ENCODE measurements at places on chromosomes 5 and 9.

DNA sequence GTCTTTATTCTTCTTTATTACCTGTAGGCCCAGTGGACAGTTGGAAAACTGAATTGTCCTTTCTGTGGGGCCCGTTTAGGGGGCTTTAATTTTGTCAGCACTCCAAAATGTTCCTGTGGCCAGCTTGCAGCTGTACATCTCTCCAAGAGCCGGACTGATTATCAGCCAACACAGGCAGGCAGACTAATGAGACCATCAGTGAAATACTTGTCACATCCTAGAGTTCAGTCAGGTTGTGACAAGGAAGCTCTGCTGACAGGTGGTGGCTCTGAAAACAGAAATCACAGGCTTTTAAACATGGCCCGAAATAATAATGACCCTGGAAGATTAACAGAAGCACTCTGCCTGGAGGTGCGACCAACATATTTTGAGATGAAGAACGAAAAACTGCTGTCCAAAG is 47.9 kb downstream of the RNF180 start:
- DNase-seq = no peak

- no peak for DNase-seq
These were observed 130.2 kb downstream of the TLE1 start for GRCh38 chr9:81559197-81559596.

GRCh38 chr5:109907189-109907588 is 217.5 kb downstream of the MAN2A1 start:
- DNase-seq = no peak

DNA sequence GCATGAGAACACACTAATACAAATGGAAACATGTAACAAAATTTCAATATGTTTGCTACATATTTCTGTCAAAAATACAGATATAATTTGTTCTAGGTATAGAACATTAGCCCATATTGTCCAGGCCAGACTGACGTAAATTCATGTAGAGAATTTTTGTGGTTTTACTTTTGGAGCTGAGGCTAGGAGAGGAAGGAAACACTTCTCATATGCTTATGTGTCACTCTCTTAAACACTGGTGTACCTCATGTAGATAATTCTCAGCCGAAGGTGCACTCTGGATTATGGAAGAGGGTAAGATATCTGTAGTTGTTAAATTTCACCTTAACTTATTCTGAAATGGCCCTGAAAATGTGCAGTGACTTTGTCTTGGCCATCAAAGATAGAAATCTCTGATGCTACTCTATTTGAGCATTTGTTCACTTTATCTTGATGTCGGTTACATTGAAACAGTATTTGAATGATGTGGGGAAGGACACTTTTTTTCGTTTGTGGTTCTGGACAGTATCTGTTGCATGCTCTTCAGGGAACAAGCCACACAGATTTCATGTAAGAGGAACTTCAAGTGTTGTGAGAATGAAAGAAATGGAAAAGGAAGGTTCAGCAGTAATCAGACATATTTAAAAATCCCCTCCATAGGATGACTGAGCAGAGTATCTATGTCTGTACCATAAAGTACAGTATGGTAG is 202.7 kb downstream of the SPATA31D1 start:
- DNase-seq = no peak

GRCh38 chr5:96058084-96058483 is 96.4 kb upstream of the ELL2 start:
- no peak for DNase-seq

DNA sequence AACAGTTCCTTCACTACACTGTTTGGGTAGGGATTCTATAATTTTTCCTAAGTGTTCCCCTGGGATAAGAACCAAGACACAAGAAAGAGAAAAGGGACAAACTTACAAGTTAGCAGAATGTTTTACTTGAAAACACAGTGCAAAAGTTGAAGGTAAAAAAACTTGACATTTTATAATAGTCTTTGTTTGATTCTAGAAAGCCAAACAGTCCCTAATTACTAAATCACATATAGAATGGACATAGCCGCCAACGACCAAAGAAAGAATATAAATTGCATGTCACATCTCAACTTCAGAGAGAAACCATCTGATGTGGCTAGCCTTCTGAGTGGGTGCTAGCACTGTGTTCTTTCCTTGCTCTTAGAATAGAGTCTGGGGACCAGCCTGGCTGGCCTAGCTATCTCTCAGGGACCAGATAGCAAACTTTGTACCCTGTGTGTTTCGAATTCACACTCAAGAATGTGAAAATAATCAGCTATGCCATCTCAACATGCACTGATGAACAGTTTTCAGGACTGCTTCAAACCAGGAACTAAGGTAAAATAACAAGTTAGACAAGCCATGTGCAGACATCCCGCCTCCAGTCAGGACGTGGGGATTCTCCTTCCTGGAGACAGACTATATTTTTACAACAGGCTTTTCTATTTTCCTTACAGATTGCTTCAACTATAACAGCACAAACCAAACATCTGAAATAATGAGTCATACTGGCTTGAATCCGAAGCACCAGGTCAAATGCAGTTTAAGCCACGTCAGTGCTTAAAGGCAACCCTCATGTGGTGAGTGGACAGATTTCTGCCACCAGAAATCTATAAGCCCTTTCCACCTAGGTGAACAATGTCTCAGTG is 53.7 kb downstream of the LHFPL2 start:
- DNase-seq = no peak

GRCh38 chr5:24642022-24642421 is 2.8 kb downstream of the CDH10 start:
- no peak for DNase-seq

GRCh38 chr5:45411971-45412612 is 284.1 kb downstream of the HCN1 start:
- DNase-seq = no peak

DNA sequence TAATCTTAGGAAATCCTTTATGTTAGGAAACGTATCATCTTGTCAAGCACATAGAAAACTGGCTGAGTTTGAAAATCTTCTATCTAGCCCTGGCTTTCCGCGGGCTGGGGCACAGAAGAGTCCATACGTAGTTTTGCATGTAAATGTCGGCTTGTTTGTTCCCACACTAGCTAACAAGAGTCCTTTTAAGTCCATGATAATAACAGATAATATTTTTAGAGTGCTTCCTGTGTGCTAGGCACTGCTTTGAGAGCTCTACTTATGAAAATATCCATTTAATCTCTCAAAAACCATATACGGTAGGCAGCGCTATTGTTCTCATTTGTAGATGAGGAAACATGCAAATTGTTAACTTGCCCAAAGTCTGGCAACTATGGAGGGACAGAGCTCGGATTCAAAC is 40.5 kb downstream of the FYB1 start:
- DNase-seq = no peak

- DNase-seq = no peak
These were observed 265.4 kb upstream of the KLF9 start for GRCh38 chr9:70679845-70680244.

DNA sequence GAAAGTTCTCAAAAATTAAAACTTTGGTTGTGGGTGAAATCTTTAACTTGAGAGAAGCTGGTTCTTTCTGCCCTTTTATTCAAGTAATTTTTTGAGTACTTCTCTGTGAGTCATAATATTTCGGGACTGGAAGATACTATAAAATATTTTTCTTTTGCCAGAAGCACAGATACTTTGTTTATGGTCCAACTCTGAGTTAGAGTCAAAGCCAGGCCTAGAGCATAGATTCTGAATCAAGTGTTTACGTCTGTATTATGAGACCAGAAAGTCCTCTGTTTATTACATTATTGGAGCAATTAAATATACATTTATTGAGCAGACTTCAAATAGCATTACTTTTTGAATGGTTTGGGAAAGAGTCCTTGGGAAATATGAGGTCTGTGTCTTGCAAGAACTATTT is 187.9 kb downstream of the FER start:
- no peak for DNase-seq

DNA sequence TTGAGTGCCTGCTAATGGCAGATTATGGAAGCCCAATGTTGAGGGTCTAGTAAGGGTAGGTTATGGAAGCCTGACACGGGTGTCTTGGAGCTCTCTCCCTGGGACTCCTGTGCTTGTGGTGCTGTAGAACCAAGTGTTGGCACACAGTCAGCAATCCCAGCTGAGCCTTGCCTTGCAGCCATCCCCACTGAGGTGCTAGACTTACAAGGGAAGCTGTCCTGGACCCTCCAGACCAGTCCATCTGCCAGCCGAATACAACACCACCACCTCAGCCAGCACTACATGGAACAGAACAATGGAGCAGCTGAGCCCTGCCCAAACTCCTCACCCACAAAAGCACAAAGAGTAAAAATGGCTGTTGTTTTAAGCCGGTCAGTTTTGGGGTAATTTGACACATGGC is 90.5 kb upstream of the DNAH5 start:
- DNase-seq = no peak

- no peak for DNase-seq
These were observed 14.7 kb downstream of the FGF18 start for GRCh38 chr5:171433982-171434676.

- no peak for DNase-seq
These were observed 337.0 kb upstream of the SMC2 start for GRCh38 chr9:103757062-103757461.

GRCh38 chr5:149005077-149005892 is 57.6 kb downstream of the SH3TC2 start:
- DNase-seq = no peak

DNA sequence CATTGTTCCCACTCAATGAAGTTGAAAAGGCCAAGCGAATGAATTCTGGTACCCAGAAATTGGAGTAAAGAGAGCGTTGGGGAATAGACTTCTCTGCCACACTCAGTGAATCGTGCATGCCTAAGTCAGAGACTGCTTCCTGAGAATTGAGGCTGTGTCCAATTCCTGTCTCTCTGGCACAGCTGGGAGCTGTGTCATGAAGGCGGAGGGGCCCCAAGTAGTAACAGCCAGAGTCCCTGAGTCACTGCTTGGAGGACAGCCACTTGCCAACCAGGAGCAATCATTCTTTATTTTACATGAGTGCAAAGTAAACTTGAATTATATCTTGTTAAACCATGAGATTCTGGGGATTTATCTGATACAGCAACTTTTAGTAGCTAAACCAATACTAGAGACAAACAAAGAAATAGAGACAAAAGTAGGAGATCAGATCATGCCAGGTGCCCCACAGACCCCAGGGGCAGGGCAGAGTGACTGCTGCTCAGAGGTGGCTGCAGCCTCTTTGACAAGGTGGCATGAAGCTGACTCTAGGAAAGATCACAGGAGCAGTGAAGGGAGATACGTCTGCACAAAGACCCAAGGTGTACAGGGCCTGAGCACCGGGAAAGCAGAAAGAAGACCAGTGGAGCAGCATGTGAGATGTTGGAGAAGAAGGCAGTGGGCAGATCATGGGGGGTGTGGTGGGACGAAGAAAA is 246.0 kb downstream of the GADD45G start:
- no peak for DNase-seq

Measured in activated T-helper 1 cell treated with anti-CD3 and anti-CD28 coated beads, Interleukin-12 subunit alpha, Interleukin-12 subunit beta, Interleukin-2, Interleukin-4 antibody, amounts not matched to agents 30 ng/mL and 10 ng/mL and 1 ng/mL, durations not matched to agents 14 hours and 24 hours and 36 hours (primary cell).